ENCODE measurements at places on chromosomes 5 and 9.

GRCh38 chr9:38339496-38339895 is 53.0 kb upstream of the ALDH1B1 start:
- DNase-seq, result peak; percentile 80

GRCh38 chr9:37010180-37010579 is 23.9 kb downstream of the PAX5 start:
- no peak for DNase-seq

- DNase-seq, result peak; percentile 4
These were observed 31.8 kb downstream of the EGFLAM start for GRCh38 chr5:38290028-38290653.

DNA sequence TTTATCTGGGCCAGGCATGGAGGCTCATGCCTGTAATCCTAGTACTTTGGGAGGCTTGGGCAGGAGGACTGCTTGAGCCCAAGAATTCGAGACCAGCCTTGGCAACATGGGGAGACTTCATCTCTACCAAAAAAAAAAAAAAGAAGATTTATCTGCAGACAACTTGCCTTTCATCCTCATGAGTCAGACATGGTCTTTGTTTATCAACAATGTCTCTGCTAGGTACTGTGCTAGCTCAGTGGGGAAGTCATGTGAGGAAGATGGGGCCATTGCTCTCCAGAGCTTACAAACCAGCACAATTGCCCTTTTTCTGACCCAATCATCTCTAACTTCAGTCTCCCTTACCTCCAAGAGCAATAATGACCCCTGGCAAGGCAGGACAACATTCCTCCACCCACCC is 1.6 kb downstream of the URM1 start:
- no peak for DNase-seq

DNA sequence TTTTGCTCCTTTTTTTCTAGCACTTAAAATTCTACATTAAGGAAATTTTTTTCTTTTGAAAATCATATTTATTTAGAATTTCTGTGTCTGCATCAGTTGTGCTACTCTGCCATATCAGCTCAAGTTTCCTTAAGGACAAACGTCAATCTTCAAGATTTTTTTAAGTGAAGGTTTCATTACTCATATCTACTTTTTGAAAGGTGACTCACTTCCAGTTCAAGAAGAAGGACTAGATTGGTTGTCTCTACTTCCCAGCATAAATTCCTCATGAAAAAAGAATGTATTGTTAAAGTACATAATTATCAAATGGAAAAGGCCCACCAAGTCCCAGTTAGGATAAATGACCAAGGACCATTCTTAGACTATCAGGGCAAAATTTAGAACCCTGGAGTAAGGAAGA is 626.5 kb downstream of the DMRTA1 start:
- DNase-seq, result no peak

DNA sequence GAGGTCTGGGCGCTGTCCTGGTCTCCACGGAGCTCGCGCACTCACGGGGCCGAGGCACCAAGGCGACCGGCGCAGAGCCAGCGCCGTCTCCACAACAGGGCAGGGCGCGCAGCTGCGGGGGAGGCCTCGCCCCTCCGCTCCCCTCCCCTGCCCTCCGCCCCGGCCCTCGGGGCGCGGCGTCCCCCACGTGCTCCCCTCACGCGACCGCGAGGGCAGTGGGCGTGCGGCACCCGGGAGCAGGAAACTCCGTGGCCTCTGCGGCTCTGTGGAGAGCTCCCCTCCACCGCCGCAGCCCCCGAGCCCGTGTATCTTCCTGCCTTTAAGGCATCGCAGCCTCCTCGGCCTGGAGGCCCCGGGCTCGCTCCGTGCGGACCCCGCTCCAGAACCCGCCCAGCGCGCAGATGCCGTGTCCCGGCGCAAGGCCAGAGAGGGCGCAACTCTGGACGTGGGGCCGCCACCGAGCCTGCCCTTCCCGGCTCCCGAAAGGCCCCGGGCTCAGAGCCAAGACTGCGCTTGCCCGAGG is 708 bp upstream of the TUBB4B start:
- peak; percentile 61 for DNase-seq

DNA sequence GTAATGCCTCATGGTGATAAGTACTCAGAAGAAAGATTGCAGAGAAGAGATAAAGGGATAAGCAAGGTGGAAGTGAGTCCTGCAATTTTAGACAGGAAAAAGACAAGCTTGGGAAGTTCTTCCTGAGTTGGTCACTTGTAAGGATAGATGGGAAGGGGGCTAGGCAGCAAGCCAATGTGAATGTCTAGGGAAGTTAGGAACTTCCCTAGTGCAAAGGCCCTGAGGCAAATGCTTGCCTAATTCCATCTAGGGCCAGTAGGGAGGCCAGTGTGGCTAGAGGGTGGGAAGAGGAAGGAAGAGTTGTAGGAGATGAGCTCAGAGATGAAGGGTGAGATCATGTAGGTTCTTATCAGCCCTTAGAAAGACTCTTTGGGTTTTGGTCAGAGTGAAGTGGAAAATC is 206.6 kb downstream of the MAT2B start:
- DNase-seq, result no peak

- DNase-seq, result no peak
These were observed 42.4 kb downstream of the EXD3 start for GRCh38 chr9:137380606-137381005.

- DNase-seq, result peak; percentile 4
These were observed 68.3 kb downstream of the KCNIP1 start for GRCh38 chr5:170571875-170572852.

GRCh38 chr5:151685749-151686673 is 704 bp downstream of the SPARC start:
- DNase-seq, result peak; percentile 48

DNA sequence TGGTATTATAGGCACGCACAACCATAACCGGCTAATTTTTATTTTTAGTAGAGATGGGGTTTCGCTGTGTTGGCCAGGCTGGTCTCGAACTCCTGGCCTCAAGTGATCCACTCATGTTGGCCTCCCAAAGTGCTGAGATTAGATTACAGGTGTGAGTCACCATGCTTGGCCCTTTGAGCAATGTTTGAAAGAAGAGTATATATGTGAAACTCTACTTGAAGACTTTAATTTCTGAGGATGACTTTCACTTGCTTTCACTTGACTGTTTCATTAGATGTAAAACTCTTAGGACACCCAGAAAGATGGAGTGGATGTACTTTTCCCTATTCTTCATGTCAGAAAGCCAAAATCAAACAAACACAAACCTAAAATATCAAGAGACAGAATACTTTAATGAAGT is 43.8 kb upstream of the GAS1 start:
- DNase-seq, result no peak

- DNase-seq, result peak; percentile 25
These were observed 2.4 kb downstream of the SOWAHA start for GRCh38 chr5:132815454-132815853.

- no peak for DNase-seq
These were observed 823 bp upstream of the PRDM6 start for GRCh38 chr5:123088031-123088805.

DNA sequence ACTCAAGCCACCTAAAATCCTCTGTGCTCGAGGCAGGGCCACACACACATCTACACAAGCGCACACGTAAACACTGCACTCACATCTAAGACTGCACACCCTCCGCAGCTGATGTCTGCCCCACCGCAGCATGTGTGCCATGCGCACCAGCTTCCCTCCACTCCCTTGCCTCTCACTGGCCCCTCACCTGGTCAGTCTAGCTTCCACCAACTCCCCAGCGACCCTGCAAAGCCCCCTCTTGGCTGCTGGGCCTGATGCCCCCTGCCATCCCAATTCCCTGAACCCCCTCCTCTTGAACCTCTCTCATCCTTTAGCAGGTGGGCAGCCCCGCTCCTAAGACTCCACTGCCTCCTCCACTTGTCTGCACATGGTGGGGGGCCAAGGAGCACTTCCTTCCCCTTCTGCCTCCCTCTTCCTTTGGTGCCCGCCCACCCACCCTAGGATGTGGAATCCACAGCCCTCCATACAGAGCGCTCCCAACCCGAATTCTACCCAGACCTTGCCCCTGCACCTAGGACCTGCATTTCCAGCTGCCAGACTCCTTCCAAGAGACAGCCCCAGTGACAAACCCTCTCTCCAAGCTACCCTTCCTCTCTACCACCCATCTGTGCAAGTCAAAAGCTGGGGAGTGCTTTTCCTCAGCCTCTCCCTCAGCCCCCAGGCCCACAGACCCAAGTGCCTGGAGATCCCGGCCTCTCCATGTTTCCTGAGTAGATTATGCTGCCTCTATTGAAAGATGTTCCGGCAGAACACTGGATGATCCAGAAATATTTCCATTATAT is 23.9 kb downstream of the ADAMTS2 start:
- no peak for DNase-seq
